Kidney glomerular epithelial cell (primary cell): ENCODE measurements at places on chromosomes 7 and 10.

DNA sequence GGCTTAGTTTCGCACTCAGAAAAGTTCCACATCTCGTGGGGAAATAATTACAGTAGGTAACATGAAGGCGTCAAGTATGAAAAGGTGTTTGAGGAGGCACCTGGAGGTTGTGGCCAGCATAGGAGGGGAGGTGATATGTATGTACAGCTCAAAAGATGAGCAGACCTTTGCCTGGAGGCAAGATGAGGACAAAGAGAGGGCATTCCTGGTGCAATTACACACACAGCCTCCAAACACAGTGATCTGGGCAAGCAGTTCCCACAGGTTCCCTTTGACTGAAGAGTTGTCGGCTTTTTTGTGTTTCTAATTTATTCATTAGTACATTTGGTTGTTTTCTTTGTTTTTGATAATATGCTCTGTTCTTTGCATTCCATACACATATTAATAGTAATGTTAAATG is 46.9 kb downstream of the CDK14 start:
- DNase-seq, result no peak

GRCh38 chr10:44961931-44962750 is 2.5 kb downstream of the RASSF4 start:
- no peak for DNase-seq

DNA sequence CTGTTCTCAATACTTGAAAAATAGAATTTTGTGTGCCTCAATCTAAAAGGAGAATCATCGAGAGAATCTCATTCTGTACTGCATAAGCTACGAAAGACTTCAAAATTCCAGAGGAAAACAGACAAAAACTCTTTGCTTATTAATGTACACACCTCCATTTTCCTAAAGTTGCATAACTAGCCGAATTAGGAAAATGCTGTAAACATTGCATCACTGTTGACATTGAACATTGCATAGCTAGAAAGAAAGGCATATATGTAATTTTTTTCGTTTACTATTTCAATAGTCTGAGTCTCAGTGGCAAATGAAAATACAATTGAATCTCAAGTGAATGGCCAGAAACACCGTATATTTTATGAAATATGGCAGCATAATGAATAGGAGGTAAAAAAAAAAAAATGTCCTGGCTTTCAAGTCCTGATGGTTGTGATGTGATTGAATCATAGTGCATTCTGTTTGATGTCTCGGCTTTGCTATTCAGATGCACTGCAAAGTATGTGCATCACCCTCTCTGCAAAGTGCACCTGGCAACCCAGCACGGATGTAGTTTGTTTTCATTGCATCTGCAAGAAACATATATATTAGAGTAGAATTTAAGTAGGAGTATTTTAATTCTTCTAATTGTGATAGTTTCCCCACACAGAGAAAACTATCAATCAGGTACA is 196.7 kb downstream of the VTI1A start:
- no peak for DNase-seq

GRCh38 chr10:110686047-110686446 is 41.9 kb downstream of the RBM20 start:
- DNase-seq, result no peak

GRCh38 chr7:140276001-140276400 is 99.2 kb upstream of the KDM7A start:
- DNase-seq, result no peak
